Suprapubic skin (tissue), 4 donors: ENCODE measurements at places on chromosomes 1 and 21. TPM values are rescaled to one million over a fixed set of nuclear protein-coding genes. Genes with fewer than 3 reads are reported as not detected.
A peak's percentile ranks its signal among the peaks of the same experiment; 100 is the strongest.

The SPRR2A gene
- not detected for total RNA-seq

The ORC1 gene
- 2.2 TPM for total RNA-seq

The PRRX1 gene
- total RNA-seq, result 32.5 TPM

The BNIPL gene
- 278 TPM for total RNA-seq

The ASPM gene
- total RNA-seq, result 13.0 TPM

DNA sequence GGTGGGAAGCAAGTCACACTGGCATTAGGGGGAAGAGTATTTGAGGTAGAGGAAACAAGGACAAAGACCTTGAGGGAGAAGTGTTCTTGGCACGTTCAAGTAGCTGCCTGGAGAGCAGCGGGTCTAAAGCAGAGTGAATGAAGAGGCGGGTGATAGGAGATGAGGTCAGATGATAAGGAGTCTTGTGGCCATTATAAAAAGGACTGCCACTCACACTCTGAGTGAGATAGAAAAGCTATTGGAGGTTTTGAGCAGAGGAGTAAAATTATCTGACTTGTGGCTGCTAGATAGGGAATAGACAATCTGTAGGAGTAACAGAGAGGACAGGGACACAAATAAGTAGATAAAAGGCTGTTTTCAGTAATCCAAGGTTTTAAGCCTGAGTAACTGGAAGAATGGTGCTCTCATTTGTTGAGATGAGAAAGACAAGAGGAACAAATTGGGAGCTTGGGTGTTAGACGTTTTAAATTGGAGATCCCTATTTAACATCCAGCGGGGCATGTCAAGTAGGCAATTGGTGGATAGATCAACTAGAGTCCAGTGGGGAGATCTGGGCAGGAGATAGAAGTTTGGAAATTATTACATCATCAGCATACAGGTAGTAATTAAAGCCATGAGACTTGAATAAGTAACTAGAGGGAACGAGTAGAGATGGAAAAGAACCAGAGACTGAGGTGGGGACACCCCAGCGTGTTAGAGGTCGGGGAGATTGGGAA lies 43.7 kb downstream of the HENMT1 start:
- DNase-seq, result no peak
- H3K4me3 ChIP-seq, result no peak overlapping the region
- H3K4me1 ChIP-seq, result no peaks in the 10 kb centered on the region
- H3K27ac ChIP-seq, result no peak overlapping the region
- no peaks in the 10 kb centered on the region for H3K27me3 ChIP-seq
- peaks cover 8% of the 10 kb centered on the region for H3K36me3 ChIP-seq

GRCh38 chr1:215669806-215670491 lies 102.8 kb downstream of the KCTD3 start:
- no peak for DNase-seq
- H3K27me3 ChIP-seq, result no peaks in the 10 kb centered on the region
- no peaks in the 10 kb centered on the region for H3K36me3 ChIP-seq

- H3K27ac ChIP-seq, result no peak overlapping the region
- H3K27me3 ChIP-seq, result no peaks in the 10 kb centered on the region
- no peaks in the 10 kb centered on the region for H3K36me3 ChIP-seq
- no peak overlapping the region for H3K4me3 ChIP-seq
- H3K4me1 ChIP-seq, result no peaks in the 10 kb centered on the region
Measured at GRCh38 chr1:107352850-107353249, 212.0 kb downstream of the NTNG1 start.

- H3K27ac ChIP-seq, result no peak overlapping the region
- no peaks in the 10 kb centered on the region for H3K27me3 ChIP-seq
- H3K4me3 ChIP-seq, result no peak overlapping the region
- H3K4me1 ChIP-seq, result peaks cover 20% of the 10 kb centered on the region
- peaks cover 5% of the 10 kb centered on the region for H3K36me3 ChIP-seq
Measured at GRCh38 chr1:156075162-156075561, 7.1 kb downstream of the MEX3A start.

DNA sequence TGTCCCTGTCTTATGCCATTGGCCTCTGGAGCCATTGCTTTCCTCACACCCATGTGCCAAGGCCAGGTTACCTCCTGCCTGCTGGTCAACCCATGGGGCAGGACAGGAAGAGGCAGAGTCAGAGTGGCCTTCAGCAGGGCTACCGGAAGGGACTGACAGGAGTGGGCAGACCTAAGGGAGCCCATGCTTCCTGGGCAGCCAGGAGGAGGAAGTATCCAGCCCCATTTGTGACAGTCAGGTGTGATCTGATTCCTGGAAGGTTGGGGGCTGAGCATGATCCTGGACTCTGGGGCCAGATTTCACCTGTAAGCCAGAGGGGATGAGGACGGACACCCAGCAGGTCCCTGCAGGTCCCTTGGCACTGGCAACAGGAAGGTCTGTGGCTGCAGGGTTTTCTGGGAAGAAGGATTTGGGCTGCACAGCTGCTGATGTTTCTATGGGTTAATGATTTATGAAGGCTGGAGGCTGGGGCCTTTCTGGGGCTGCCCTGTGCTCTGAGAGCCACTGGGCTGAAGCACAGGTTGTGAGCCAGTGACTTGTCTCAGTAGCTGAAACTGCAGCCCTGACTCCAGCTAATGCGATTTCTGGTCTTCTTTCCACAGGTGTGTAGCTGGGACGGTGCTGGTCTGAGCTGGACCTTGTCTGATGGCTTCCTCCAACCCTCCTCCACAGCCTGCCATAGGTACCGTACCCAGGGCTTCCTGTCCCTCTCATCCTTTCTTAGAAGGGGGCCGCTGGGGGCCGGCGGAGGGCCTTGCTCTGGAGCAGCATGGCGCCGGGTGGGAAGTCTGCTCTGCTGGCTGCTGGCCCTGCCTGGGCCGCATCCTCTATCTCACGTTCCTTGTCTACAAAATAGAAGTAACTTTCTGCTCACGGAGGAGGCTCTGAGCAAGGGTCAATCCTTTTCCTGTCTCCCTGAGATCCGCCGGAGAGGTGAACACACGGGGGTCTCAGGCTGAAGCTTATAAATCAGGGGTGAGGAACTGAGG lies 40.7 kb downstream of the ARHGEF10L start:
- no peak overlapping the region for H3K27ac ChIP-seq
- H3K27me3 ChIP-seq, result no peaks in the 10 kb centered on the region
- no peak for DNase-seq
- H3K4me1 ChIP-seq, result peaks cover 31% of the 10 kb centered on the region
- H3K4me3 ChIP-seq, result no peak overlapping the region
- no peaks in the 10 kb centered on the region for H3K36me3 ChIP-seq

- no peak overlapping the region for H3K27ac ChIP-seq
- DNase-seq, result no peak
- no peaks in the 10 kb centered on the region for H3K27me3 ChIP-seq
- no peaks in the 10 kb centered on the region for H3K36me3 ChIP-seq
Measured at GRCh38 chr1:99465176-99465900, 180.6 kb upstream of the PALMD start.

DNA sequence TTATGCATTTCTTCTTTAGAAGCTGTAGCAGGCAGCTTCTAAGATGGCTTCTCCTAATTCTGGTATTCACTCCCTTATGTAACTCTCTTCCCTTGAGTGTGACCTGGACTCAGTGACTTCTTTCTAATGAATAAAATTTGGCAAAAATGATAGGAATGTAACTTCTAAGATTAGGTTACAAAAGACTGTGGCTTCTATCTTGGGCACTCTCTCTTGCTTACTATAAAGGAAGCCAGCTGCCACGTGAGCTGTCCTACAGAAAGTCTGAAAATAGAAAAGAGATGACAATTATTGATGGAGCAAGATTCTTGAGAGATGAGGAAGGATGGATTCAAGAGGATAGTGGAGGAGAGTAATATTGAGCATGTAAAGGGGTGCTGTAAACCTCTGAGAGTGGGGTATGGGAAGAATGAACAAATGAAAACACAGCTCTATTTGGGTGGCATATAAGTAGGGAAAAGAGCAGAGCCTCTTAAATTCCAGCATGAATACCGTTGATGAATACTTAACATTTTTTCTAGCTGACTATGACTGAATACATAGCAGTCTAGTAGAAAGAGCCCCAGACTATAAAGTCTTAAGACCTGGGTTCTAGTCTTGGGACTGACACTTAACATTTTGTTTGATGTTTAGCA lies 5.5 kb downstream of the TSEN15 start:
- H3K4me1 ChIP-seq, result peaks cover 24% of the 10 kb centered on the region
- H3K36me3 ChIP-seq, result peaks cover 3% of the 10 kb centered on the region
- DNase-seq, result no peak
- no peaks in the 10 kb centered on the region for H3K27me3 ChIP-seq

- H3K4me1 ChIP-seq, result no peaks in the 10 kb centered on the region
- no peak overlapping the region for H3K4me3 ChIP-seq
- no peak overlapping the region for H3K27ac ChIP-seq
- no peaks in the 10 kb centered on the region for H3K36me3 ChIP-seq
Measured at GRCh38 chr1:6066680-6067079, 21.0 kb downstream of the KCNAB2 start.

GRCh38 chr1:58717979-58718378 lies 18.1 kb upstream of the MYSM1 start:
- H3K36me3 ChIP-seq, result no peaks in the 10 kb centered on the region
- no peak overlapping the region for H3K27ac ChIP-seq
- peaks cover 14% of the 10 kb centered on the region for H3K4me1 ChIP-seq
- no peaks in the 10 kb centered on the region for H3K27me3 ChIP-seq

DNA sequence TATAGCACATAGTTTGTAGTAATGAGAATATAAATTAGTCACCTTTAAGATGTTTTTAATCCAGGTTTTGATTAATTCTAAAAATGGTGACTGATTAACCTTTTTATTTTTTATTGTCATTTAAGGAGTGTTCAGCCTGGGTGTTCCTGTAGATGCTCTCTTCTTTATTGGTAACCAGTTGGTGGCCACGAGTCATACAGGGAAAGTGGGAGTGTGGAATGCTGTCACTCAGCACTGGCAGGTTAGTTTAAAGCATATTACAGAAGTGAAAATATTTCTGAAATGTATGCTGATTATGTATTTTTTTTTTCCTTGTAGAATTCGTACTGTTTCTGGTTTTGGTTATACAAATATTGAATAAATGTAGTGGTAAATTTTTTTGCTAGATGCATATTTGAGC lies 28.1 kb downstream of the KCTD3 start:
- no peak for DNase-seq
- H3K4me1 ChIP-seq, result peaks cover 6% of the 10 kb centered on the region
- H3K4me3 ChIP-seq, result no peak overlapping the region
- H3K36me3 ChIP-seq, result no peaks in the 10 kb centered on the region
- no peaks in the 10 kb centered on the region for H3K27me3 ChIP-seq
- no peak overlapping the region for H3K27ac ChIP-seq

GRCh38 chr1:62462370-62462769 lies 25.5 kb downstream of the USP1 start:
- no peak overlapping the region for H3K27ac ChIP-seq
- no peak for DNase-seq
- H3K4me3 ChIP-seq, result no peak overlapping the region
- H3K36me3 ChIP-seq, result peaks cover 36% of the 10 kb centered on the region
- no peaks in the 10 kb centered on the region for H3K27me3 ChIP-seq

DNA sequence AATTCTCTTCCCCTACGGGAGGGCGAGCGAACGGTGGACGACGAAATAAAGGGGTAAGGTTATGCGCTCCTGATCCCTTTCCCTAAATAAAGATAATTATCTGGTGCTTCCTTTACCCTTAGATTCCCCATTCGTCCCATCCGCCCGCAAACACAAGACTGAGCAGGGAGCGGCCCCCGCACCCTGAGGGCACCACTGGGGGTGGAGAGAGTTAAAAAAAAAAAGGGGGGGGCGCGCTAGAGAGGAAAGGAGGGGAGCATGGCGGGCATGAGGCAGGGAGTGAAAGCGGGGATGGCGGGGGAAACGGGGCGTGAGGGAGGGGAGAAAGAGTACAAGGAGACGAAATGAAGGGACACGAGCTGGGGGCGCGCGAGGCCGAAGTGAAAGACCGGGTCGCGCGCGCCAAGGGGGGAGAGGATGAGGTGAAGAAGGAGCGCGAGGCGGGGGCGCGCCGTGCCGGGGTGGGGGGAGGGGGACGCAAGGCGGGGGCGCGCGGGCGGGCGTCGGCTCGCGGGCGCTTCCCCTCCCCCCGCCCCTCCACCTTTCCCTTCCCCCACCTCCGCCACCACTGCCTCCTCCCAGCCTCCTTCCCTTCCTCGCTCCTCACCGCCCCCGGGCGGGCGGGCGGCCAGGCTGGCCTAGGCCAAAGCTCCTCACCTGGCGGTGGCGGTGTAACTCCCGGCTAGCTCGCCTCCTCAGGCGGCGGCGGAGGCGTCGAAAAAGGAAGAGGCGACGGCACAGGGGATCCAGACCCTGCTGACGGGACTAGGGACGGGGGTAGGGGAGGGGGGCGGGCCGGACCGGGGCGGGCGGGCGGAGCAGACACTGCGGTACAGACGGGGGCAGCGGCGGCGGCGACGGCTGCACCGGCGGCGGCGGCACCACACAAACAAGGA lies 448 bp downstream of the GATAD2B start:
- H3K4me1 ChIP-seq, result peaks cover 44% of the 10 kb centered on the region
- peak; percentile 82 for DNase-seq
- H3K27ac ChIP-seq, result peak overlapping the region; percentile 91
- H3K36me3 ChIP-seq, result no peaks in the 10 kb centered on the region
- H3K27me3 ChIP-seq, result no peaks in the 10 kb centered on the region

- no peak overlapping the region for H3K27ac ChIP-seq
- no peak for DNase-seq
- peaks cover 3% of the 10 kb centered on the region for H3K27me3 ChIP-seq
- H3K4me1 ChIP-seq, result peaks cover 30% of the 10 kb centered on the region
- H3K4me3 ChIP-seq, result no peak overlapping the region
Measured at GRCh38 chr1:41436281-41437010, 48.0 kb downstream of the EDN2 start.
